Activated CD4-positive, alpha-beta T cell treated with anti-CD3 and anti-CD28 coated beads for 48 hours (primary cell): ENCODE measurements at places on chromosomes 13 and 19.

DNA sequence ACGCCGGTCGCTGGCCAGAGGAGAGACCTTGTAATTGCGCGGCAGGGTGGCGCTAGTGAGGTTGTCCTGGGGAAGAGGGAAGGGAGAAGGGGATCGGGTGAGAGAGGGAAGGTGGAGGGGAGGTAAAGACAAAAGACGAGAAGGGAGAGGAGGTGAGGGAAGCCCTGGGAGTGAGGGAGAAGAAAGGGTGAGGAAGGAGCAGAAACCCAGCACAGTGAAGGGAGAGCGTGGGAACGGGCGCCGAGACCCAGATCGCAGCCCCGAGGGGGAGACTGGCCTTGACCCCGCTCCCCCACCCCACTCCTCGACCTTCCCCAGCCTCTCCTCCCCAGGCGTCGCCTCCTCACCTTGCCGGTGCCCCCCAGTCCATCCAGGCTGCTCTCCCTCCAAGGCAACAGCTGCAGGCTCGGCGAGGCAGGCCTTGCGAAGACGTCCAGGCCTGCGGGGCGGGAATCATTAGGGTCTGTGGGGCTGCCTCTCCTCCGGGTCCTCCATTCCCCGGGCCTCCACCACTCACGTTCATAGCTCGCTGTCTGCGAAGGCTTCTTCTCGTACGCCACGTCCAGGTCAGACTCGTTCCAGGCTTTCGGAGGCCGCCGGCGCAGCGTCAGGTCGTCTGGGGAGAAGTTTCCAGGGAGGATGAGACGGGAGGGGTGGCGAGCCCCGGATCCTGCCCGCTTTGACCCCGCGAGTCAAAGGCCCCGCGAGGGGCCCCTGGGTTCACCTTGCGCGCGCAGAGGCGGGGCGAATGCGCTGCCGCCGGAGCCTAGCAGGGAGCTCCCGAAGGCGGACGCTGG lies 8.8 kb downstream of the PPP1R13L start:
- DNase-seq: no peak

- DNase-seq: no peak
These were observed 16.9 kb downstream of the TMEM150B start for GRCh38 chr19:55308281-55308680.

GRCh38 chr19:38304352-38304865 lies 358 bp downstream of the C19orf33 start:
- DNase-seq: no peak

- peak; percentile 43 for DNase-seq
These were observed 33.6 kb downstream of the ZNF383 start for GRCh38 chr19:37251308-37252229.

- DNase-seq: no peak
These were observed 126.3 kb downstream of the KCTD12 start for GRCh38 chr13:76759877-76760276.

DNA sequence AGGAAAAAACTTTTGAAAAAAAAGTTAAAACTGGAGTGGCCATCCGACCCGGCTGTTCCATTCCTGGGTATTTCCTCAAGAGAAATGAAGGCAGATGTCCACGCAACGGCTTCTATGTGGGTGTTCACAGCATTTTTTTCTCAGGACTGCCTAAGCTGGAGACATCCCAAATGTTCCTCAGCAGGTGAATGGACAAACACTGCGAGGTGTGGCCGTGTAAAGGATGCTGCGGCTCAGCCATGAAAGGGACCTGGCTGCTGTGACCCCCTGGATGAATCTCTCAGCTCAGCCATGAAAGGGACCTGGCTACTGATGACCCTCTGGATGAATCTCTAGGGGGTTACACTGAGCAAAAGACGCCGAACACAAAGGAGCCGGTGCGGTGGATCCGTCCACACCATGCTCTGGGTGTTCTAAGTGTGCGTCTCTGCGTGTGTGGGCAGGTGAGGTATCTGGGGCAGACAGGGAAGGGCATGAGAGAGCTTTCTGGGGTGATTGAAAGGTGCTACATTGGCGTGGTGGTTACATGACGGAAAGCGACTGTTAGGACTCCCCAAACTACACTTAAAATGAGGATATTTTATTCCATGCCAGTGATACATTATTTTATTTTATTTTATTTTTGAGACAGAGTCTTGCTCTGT lies 7.2 kb upstream of the ASPDH start:
- DNase-seq: no peak

- DNase-seq: no peak
These were observed 318.8 kb downstream of the SHISA2 start for GRCh38 chr13:25733001-25733491.

- DNase-seq: no peak
These were observed 1077.7 kb upstream of the SLC10A2 start for GRCh38 chr13:104143760-104144416.

DNA sequence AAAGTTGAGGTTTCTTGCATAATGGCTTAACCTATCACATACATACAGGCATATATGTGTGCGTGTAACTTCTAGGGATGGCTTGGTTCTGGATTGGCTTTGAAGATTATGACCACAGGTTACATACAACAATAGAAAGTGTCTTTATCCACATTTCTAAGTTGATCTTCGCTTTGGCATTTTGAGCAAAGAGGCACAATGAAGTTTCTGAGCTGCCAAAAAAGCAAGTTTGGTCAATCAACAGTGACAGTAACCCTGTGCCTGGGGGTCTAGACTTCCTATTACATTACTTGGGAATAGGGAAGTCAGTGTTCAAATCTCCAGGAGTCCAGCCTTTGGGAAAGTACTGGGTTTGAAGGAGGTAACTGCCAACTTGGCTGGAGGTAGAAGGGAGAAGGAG lies 3.1 kb upstream of the SOX1 start:
- no peak for DNase-seq

DNA sequence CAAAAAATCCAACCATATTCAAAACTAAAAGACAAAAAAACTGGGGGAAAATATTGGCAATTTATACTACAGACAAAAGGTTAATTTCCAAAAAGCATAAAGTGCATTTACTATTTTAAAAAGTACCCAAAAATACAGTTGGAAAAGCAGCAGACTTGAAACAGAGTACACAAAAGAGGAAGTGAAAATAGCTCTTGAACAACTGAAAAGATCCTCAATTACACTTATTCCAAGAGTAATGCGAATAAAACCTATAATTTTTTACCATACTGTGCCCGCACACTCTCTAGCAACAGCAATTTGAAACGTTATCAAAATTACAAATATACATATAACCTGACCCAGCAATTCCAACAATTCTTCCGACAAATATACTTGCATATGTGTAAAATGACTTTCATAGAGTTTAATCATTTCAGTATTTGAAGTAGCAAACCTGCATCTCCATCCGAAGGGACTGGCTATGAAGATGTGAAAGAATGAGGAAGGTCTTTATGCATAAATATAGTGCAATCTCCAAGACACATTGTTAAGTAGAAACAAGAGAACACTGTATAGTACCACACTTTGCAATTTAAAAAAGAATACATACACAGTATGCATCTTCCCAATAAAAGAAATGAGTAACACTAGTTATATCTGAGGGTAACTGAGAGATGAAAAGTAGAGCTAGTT lies 25.4 kb downstream of the ALG5 start:
- no peak for DNase-seq

DNA sequence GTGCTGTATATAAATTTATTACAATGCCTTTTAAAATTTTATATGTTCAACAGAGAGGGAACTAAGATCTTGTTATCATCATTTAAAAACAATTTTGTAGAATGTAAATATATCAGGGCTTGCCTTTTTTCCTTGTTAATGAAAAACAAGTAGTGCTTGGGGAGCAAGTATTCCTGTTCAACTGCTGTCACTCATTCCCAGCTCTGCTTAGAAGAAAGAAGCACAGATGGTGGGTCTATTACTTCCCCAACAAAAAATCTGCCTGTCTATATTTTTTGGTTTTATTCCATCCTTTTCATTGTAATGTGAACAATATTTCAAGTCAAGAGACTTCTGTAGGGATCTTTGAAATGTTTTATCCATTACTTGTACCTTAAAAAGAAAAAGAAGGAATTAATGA lies 503.9 kb downstream of the GPC5 start:
- no peak for DNase-seq

GRCh38 chr19:45677351-45678230 lies 9.6 kb downstream of the GIPR start:
- DNase-seq: peak; percentile 94

DNA sequence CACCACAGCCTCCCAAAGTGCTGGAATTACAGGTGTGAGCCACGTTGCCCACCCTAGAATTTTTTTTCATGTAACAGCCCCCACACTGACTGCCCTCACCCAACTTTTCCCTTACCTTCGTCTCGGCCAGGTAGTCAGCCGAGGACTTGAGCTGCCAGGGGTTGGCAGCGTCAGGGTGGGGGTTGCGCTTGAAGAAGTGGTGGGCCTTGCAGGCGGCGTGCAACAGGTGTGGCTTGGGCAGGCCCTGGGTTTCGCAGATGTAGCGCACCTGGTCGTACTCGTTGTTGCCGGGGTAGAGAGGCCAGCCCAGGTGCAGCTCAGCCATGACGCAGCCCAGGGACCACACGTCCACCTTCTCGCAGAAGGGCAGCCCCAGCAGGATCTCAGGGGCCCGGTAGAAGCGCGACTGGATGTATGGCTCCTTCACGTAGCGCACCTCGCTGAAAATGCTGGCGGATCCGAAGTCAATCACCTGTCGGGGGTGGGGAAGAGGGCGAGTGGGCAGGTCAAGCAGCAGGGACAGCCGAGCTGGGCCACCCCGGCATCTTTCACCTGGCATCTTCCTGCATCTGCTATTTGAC lies 6.2 kb downstream of the HIPK4 start:
- no peak for DNase-seq

GRCh38 chr19:6662702-6663101 lies 7.3 kb downstream of the TNFSF14 start:
- no peak for DNase-seq

DNA sequence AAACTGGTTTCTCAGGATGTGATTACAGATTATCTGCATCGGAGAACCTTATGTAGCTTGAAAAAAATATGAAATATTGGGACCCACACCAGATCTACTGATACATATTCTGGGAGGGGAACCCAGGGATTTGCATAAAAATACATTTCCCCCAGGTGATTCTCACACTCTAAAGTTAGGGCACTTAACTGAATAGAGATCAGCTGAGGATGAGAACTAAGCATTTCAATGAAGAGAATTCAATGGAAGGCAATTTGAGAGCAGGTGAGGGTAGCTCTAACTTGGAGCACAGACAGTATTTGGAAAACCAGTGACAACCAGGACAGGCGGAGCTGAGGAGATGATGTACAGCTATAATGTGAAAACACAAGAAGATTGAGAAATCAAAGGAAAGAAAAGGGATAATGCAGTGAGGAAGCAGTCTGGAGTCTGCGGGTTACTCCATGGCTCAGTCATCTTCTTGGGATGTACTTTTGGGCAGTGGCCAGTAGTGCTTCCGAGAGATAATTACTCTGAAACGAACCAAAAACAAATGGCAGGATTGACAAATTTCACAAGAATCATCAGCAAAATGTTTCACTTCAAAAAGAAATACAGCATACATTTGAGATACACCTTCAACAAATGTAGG lies 6.1 kb upstream of the OXGR1 start:
- DNase-seq: no peak

- DNase-seq: no peak
These were observed 415.4 kb upstream of the PCDH20 start for GRCh38 chr13:61831026-61831425.

- DNase-seq: peak; percentile 63
These were observed 25.0 kb upstream of the FXYD3 start for GRCh38 chr19:35090506-35091214.

DNA sequence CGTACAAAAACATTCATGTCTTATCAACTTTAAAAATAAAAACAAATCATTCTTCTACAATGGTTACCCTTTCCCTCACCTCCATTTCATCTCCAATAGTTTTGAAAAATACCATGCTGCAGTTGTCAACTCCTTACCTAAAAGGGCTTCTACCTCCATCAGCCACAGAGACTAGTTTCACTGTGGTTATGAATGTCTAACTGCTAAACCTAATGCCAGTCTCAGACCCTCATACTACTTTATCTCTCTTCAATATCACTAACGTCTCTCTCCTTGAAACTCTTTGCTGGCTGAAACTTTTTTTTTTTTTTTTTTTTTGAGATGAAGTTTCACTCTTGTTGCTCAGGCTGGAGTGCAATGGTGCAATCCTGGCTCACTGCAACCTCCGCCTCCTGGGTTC lies 27.1 kb downstream of the LNX2 start:
- DNase-seq: no peak

DNA sequence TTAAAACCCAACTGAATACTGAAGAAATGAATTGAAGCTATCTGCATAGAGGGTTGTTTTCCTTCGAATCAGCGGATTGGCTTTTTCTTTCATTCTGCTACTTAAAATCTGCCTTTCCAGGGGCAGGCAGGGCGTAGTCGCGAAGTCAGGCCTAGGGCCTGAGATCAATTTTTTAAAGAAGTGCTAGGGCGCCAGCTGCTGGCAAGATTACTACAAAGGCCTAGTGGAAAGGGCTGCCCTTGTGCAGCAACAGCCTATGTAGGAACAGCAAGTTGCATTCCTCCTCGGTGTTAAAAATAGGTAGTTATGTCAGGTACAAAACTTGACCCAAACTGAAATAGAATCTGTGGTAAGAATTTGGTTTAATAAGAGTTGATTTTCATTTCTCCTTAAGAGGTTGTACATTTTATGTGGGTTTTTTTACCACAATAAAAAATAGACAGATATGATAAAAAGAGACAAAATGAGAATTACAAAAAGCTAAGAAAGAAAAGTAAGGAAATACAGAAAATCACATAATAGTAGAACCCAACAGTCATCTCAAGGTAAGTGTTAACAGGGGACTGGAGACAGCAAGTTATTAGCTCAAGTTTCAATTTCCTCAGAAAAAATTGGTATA lies 9.5 kb upstream of the URAD start:
- peak; percentile 41 for DNase-seq

GRCh38 chr13:23723471-23723870 lies 153.3 kb downstream of the TNFRSF19 start:
- DNase-seq: no peak

- DNase-seq: no peak
These were observed 587.3 kb downstream of the EFNB2 start for GRCh38 chr13:105948143-105948542.

GRCh38 chr13:59201841-59202240 lies 961.9 kb downstream of the DIAPH3 start:
- DNase-seq: no peak

- no peak for DNase-seq
These were observed 110.7 kb upstream of the UQCRFS1 start for GRCh38 chr19:29323440-29324290.

DNA sequence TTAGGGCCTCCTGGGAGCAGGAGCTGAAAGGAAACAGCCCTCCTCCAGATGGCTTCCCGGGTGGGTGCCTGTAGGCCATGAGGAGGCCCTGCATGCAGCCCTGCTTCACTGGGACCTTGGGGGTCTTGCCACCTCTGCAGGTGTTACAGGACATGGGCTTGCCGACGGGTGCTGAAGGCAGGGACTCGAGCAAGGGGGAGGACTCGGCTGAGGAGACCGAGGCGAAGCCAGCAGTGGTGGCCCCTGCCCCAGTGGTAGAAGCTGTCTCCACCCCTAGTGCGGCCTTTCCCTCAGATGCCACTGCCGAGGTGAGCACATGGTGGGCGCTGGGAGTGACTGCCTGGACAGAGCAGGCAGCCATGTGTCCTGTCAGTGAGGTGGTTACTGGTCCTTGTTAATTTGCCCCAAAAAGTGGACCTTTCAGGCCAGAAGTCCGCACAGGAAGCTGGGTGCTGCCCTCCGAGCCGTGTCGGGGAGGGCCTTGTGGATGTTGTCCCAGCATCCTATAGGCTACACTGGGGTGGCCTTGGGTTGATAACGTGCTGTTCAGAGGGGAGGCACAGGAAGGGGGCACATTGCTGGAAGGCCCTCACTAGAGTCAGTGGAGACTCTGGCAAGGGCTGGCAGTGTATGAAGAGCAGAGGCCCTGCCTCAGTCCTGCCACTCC lies 18.7 kb upstream of the QTRT1 start:
- no peak for DNase-seq
